ENCODE measurements at places on chromosomes 1 and 21. TPM values are rescaled to one million over a fixed set of nuclear protein-coding genes. Genes with fewer than 3 reads are reported as not detected.

The KIF2C gene
- 49.1 TPM for total RNA-seq

The GPR157 gene
- total RNA-seq, result 4.9 TPM

The KIAA1614 gene
- 1.7 TPM for total RNA-seq

The RPL22 gene
- 337 TPM for total RNA-seq

The NPR1 gene
- total RNA-seq, result not detected

The C1orf115 gene
- 1.4 TPM for total RNA-seq

The DNASE2B gene
- not detected for total RNA-seq

The CFAP107 gene
- not detected for total RNA-seq

The GNAT2 gene
- total RNA-seq, result not detected

The CENPL gene
- total RNA-seq, result 16.1 TPM

The SPRR3 gene
- 0.44 TPM for total RNA-seq

The COL9A2 gene
- total RNA-seq, result 40.3 TPM

The DNAH14 gene
- 13.9 TPM for total RNA-seq

The KCNJ9 gene
- total RNA-seq, result not detected

The OR2M3 gene
- total RNA-seq, result not detected

The SYTL1 gene
- total RNA-seq, result 42.3 TPM

The GJA9 gene
- total RNA-seq, result 0.27 TPM

The RIPPLY3 gene
- total RNA-seq, result 0.78 TPM

The MYOG gene
- not detected for total RNA-seq

The LELP1 gene
- total RNA-seq, result not detected

The SPATA21 gene
- total RNA-seq, result not detected

The DCST1 gene
- total RNA-seq, result not detected

The TTLL7 gene
- 6.3 TPM for total RNA-seq

Measured in foreskin keratinocyte (primary cell).